ENCODE measurements at places on chromosomes 3 and 15. TPM values are rescaled to one million over a fixed set of nuclear protein-coding genes. Genes with fewer than 3 reads are reported as not detected.

ADAMTS9 gene
- polyA plus RNA-seq = not detected

MCCC1 gene
- polyA plus RNA-seq = 26.3 TPM

DNA sequence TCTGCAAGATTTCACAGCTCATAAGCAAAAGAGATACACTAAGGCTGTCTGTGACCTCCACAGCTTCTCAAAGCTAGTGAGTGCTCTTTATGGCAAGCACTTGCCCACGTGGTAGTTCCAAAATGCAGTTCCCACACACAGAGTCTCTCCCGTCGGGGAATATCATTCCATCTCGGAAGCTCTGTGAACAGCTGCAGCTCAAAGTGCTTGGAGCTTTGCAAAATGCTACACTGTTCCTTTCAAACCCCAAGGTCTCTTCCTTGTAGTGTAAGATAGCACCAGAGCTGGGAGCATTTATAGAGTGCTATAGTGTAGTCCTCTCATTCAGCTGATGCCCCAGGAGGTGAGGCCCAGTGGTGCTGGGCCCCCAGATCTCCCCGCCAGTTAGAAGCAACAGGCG lies 36.1 kb downstream of the ST6GAL1 start:
- H3K36me3 ChIP-seq = peaks cover 15% of the 10 kb centered on the region
- peaks cover 7% of the 10 kb centered on the region for H3K4me1 ChIP-seq
- DNase-seq = no peak
- H3K27me3 ChIP-seq = no peaks in the 10 kb centered on the region
- no peak overlapping the region for H3K4me3 ChIP-seq

DNA sequence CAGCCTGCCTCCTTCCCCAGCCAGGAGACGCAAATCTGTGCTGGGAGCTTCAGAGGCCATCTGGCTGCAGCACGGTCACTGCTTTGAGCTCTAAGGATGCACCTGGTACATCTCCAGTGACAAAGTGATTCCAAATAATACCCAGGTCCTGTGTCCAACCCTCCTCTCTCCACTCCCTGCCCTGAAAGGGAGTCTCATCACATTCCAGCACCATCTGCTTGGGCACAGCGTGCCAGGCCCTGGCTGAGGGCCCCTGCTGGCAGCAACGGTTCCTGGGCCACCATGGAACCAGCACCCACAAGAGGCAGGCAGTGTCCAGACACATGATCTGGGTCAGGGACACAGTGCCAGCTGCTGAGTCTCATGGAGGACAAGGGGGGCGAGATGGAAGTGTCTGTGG lies 81.3 kb downstream of the MTHFS start:
- no peaks in the 10 kb centered on the region for H3K4me1 ChIP-seq
- DNase-seq = no peak
- H3K27me3 ChIP-seq = no peaks in the 10 kb centered on the region

GRCh38 chr3:101117465-101117864 lies 124.2 kb upstream of the ABI3BP start:
- H3K27me3 ChIP-seq = no peaks in the 10 kb centered on the region
- H3K4me3 ChIP-seq = no peak overlapping the region
- no peaks in the 10 kb centered on the region for H3K4me1 ChIP-seq
- no peak overlapping the region for H3K27ac ChIP-seq
- no peak for DNase-seq
- no peaks in the 10 kb centered on the region for H3K36me3 ChIP-seq

GRCh38 chr3:65246561-65246960 lies 558.8 kb upstream of the ADAMTS9 start:
- H3K4me1 ChIP-seq = no peaks in the 10 kb centered on the region
- H3K4me3 ChIP-seq = no peak overlapping the region
- H3K27ac ChIP-seq = no peak overlapping the region
- H3K27me3 ChIP-seq = no peaks in the 10 kb centered on the region
- no peaks in the 10 kb centered on the region for H3K36me3 ChIP-seq

DNA sequence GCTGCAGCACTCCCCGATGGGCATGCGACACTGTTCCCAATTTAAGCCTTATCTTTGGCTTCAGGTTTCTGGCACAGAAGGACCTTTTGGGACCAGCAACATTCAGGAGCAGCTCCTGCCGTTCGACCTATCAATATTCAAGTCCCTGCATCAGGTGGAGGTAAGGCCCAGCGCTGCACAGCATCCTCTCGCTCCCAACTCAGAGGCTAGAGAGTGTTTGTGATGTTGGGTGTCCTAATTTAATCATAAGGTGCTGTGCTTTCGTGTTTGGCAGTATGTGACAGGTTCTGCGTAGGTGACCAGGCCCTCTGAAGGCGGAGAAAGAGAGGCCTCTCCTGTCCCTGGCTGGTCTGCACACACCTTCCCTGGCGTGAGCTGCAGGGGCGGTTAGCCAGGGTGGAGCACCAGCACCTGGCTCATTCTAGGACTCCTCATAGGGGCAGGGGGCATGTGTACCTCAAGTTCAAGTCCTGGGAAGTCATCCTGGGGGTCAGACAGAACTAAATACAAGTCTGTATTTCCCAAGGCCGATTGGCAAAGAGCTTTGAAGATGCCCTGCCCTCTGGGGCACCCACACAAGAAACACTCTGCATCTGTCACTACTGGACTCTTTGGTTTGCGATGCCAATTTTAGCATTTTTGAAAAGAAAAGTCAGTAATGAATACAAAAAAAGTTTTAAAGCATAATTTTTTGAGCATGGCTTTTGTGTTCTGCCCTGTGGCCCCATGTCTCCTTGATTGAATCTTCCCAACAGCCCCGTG lies 17.0 kb downstream of the NISCH start:
- H3K36me3 ChIP-seq = peaks cover 51% of the 10 kb centered on the region
- no peak overlapping the region for H3K27ac ChIP-seq
- DNase-seq = no peak
- no peak overlapping the region for H3K4me3 ChIP-seq
- no peaks in the 10 kb centered on the region for H3K4me1 ChIP-seq

RPP25 gene
- polyA plus RNA-seq = 2.5 TPM

SCAMP5 gene
- 0.16 TPM for polyA plus RNA-seq

GRCh38 chr15:20353966-20354883 lies 187.4 kb downstream of the GOLGA6L6 start:
- no peaks in the 10 kb centered on the region for H3K36me3 ChIP-seq
- no peak overlapping the region for H3K27ac ChIP-seq
- no peaks in the 10 kb centered on the region for H3K27me3 ChIP-seq
- no peak for DNase-seq
- H3K4me3 ChIP-seq = no peak overlapping the region

DNA sequence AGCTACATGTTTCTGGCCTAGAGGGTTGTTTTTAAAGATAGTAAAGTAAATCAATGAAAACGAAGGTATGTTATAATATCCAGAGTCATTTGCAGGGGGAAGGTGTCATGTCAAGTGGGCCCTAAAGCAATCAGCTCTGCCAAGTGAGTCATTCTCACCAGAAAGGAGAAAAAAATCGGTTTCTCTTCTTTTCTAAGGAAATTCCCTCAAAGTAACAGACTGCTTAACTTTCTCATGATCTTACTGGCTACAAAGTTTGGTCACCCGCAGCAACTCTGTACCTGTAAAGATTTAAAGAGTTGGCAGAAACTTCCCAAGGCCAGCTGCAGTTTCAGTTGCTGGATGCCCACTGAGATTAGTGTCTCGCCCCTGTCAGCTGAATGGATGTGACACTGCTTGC lies 5.5 kb upstream of the FSIP1 start:
- DNase-seq = no peak
- peaks cover 24% of the 10 kb centered on the region for H3K4me1 ChIP-seq
- H3K4me3 ChIP-seq = no peak overlapping the region
- H3K36me3 ChIP-seq = no peaks in the 10 kb centered on the region

DNA sequence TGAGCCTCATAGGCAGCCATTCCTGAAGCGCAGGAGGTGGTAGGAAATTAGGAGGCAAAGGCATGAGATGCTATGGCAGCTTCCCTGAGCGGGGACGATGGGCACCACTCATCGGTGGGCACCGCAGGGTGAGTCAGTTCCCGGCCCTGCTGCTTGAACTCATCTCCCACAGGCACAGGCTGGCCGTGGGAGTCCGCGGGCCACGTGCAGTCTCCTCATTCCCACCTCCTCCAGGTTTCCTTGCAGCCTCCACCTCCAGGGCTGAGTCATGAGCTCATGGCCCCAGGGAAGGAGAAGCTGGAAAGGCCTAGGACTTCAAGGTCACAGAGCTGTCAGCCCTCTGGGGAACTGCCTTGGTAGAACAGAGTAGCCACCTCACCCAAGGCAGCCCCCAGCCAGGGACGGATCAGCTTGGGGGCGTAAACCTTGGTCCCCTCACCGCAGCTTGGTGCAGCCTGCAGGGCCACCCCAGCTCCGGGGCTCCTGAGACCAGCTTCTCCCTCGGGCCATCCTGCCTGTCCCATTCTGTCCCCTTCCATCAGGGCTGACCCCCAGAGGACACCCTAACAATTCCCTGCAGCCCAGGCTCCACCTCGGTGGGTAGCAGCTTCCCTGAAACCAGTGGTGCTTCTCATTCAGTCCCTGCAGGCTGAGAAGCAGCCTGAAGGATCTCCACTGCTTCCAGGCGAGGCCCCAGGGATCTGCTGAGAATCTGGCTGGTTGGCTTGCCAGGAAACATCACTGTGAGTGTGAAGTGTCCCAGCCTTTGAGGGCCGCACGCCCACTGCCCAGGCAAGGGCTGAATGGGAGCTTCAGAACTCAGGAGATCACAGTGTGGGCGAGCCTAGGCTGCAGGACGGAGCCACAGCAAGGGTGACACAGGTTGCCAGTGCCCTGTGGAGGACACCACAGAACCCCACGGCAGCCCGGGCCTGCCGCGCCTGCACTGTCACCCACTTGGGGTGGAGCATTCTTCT lies 150.7 kb upstream of the MEF2A start:
- H3K4me3 ChIP-seq = no peak overlapping the region
- H3K4me1 ChIP-seq = no peaks in the 10 kb centered on the region
- no peak overlapping the region for H3K27ac ChIP-seq

- no peaks in the 10 kb centered on the region for H3K4me1 ChIP-seq
- no peak overlapping the region for H3K27ac ChIP-seq
- DNase-seq = no peak
- no peaks in the 10 kb centered on the region for H3K27me3 ChIP-seq
- H3K4me3 ChIP-seq = no peak overlapping the region
Observed at GRCh38 chr3:153370680-153371079, 208.7 kb downstream of the RAP2B start.

DNA sequence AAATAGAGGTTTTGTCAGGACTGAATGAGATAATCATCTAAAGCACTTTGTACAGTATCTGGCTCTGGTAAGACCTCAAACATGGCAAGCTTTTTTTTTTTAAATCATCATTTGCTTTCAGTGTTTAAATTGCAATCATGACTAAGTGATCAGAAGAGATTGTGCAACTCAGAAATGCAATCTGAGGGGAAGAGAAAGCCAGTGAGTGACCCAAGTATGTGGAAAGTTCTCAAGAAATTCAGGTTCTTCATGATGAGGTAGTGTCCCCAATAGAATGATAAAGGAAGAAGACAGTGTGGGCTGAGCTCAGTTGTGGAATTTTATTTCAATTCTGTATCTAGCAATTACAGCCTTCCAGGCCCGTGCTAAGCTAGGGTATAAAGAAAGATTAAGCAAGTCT lies 132.2 kb upstream of the TBC1D5 start:
- H3K27ac ChIP-seq = no peak overlapping the region
- H3K27me3 ChIP-seq = peaks cover 3% of the 10 kb centered on the region
- no peak overlapping the region for H3K4me3 ChIP-seq
- no peak for DNase-seq
- H3K36me3 ChIP-seq = no peaks in the 10 kb centered on the region

DNA sequence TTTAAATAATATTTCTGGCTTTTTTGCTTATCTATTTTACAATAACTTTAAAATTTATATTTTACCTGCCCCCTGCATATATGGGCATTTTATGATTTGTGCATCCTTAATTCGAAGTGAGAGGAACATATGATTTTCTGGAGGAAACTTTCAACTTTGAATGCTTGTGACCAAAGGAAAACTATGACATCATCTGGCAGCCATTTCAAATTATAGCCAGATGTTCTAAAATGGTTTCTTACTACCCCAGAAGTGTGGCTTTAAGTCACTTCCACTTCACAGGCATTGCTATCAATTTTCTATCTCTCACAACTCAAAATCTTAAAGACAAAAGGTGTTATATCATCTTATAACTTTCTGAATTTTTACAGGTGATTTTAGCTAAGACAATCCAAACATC lies 508.8 kb downstream of the RBMS3 start:
- H3K4me3 ChIP-seq = no peak overlapping the region
- no peak overlapping the region for H3K27ac ChIP-seq
- no peaks in the 10 kb centered on the region for H3K27me3 ChIP-seq
- H3K36me3 ChIP-seq = no peaks in the 10 kb centered on the region

GPR15 gene
- 7.7 TPM for polyA plus RNA-seq

DNA sequence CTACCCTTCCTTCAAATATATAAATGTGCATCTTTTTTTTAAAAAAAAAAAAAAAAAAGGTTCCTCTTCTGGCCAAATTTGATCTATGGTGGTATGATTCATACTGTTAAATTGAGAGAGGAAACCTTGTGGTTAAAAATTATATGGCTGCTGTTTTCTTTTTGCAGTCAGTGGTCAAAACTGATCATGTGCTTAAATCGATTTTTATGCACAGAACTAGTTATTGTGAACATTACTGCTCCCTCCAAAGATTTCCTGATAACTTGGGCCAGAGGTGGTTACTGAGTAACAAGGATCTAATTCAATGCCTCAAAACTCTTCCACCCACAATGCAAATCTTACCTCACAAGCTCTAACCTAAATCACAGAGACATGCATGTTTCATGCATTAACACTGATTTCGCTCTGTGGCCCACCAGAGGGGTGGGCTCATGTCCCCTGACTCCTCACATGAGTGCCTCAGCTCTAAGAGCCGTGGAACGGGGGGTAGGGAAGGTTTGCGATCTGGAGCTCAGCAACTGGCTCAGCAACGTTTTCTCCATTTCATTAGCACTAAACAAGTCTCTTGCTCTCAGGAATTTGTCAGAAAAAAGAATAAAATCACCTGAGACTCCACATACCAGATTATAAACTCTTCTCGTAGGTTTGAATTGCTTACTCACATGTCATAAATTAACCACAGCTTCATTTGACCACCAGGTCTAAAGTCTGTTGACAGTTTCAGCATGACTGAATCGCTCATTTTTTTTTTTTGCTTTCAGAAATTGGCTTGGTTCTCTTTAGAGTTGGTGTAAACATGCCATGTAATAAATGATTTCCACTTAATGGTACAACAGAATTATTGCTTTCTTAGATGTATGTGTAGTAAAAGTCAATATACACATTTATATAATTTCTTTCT lies 280.4 kb downstream of the CD47 start:
- no peaks in the 10 kb centered on the region for H3K4me1 ChIP-seq
- no peaks in the 10 kb centered on the region for H3K27me3 ChIP-seq
- peaks cover 19% of the 10 kb centered on the region for H3K36me3 ChIP-seq
- no peak for DNase-seq

All from CD8-positive, alpha-beta memory T cell (primary cell).